ENCODE measurements at places on chromosomes 7 and 10.

DNA sequence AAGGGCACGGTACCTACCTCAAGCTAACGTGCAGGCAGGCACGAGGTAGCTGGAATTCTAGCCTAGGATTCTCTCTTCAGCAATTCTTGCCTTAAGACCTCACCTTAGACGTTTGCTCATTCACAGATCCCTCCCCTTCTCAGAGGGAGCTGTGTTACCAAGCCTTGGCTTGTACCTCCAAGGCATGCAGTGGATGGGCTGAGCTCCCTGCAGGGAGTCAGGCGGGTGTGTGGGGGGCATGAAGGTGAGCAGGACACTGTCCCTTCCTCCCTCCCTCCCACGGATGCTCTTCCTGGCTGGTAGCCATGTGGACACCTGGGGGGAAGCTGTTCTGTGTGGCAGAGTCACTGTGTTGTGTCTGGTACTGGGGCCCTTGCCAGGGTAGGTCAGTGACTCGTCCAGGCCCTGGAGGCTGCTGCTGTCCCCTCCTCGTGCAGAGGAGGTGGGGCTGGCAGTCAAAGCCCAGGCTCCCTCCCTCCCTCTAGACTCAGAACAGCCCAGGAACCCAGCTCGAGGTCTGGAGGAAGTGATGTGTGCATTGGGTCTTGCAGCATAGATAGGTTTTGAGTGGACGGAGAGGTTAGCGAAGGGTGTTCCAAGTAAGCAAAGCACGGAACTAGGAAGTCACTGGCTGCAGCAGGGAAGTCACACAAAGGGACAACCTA, 222.2 kb upstream of the SH2B2 start:
- DNase-seq = no peak

DNA sequence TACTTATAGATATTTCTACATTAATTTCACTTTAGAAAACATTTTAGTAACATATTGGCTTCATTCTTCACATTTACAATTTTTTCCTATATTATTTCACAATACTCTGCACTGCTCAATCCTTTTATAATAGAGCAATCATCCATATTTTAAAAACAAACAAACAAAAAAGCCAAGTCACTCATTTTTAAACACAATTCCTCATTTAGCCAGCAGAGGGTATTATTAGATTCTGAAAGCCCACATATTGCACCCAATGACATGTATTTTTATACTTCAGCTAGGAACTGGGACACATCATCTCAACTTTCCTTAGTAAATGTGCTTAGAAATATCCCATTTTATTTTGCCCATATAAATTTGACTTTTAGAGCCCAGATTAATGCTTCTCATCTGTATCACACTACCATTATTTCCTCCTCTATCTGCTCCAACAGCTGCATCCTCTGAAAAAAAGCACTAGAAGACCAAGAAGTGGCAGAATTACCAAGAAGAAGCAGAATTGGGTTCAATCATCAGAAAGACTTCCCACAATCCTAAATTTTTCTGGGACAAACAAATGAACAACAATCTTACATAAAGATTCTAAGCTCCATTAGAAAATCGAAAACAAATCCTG, 29.5 kb downstream of the CTNNA3 start:
- DNase-seq = no peak

DNA sequence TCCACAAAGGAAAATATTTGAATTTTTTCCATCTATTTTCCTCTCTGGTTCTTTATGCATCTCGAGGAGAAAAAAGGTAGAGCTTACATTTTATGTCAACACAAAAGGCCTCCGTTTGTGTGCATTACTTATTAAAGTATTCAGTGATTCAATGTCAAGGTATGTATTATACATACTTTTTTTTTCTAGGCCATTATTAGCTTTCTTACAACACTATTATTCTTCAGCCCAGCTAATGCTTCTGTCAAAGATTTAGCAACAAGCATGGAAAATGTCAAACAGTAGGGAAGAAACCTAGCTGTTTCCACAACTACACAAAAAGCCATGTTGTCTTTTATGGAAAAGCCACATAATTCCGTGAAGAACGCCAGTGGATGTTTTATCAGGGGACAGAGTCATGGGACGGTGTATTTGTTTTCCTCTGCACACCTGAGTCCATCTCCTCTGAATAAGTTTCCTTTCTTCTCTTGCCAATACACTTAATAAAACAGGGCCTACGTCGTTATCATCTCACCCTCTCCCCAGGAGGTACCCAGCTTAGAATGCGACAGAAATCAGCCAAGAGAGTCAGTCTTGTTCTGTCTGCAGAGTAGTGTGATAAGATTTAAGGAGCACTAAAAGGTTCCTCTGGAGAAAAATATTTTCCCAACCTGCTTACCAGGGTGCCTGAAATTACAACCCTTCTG, 209.7 kb upstream of the AUTS2 start:
- DNase-seq = no peak

- DNase-seq = no peak
Measured at GRCh38 chr7:69365651-69366192, 232.6 kb upstream of the AUTS2 start.

- DNase-seq = no peak
Measured at GRCh38 chr10:110544958-110545537, 22.4 kb upstream of the SMC3 start.

GRCh38 chr7:2928613-2929311, 84.7 kb upstream of the GNA12 start:
- DNase-seq = no peak

GRCh38 chr7:26696161-26696560, 168.2 kb downstream of the SKAP2 start:
- no peak for DNase-seq

- peak; percentile 69 for DNase-seq
Measured at GRCh38 chr10:108970016-108970415, 953.3 kb downstream of the XPNPEP1 start.

DNA sequence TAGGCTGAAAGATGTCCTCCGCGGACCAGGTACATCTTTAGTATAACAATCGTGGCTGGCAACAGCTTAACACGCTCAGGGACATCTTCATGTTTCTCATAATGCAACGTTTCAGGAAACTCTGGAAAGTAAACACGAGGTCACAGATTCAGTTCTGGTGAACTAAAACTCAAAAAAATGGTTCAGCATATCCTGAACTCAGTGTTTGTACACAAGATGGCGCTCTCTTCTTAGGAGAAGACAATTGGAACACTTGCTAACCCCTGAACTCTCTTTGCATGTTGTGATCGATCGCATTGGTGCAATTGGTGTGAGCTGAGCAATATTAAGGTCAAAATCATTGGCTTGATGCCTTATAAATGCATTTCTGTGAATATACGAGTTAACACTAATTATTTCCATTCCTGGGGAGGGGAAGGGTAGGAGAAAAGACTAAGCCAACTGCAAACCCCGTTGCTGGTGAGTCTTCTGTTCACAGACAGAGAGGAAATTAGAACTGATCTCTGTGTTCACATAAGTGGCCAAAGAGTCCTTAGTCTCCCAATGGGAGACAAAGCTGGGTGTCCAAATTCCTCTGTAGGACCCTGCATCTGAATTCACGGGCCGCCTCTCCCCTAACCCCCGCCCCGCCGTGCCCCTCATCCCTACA, 52.6 kb upstream of the FAM180A start:
- DNase-seq = peak; percentile 61

Measured in neuronal stem cell (in vitro differentiated cells).